ENCODE measurements at places on chromosomes 12 and 14. TPM values are rescaled to one million over a fixed set of nuclear protein-coding genes. Genes with fewer than 3 reads are reported as not detected.

EMP1 gene
- total RNA-seq, result 245 TPM

RHEBL1 gene
- total RNA-seq, result 0.23 TPM

C3AR1 gene
- 15.5 TPM for total RNA-seq

MYO1H gene
- total RNA-seq, result 0.41 TPM
